ENCODE measurements at places on chromosomes 1 and 21. TPM values are rescaled to one million over a fixed set of nuclear protein-coding genes. Genes with fewer than 3 reads are reported as not detected.

- DNase-seq: no peak
Measured at GRCh38 chr1:17265162-17265561, 16.3 kb downstream of the PADI3 start.

DNA sequence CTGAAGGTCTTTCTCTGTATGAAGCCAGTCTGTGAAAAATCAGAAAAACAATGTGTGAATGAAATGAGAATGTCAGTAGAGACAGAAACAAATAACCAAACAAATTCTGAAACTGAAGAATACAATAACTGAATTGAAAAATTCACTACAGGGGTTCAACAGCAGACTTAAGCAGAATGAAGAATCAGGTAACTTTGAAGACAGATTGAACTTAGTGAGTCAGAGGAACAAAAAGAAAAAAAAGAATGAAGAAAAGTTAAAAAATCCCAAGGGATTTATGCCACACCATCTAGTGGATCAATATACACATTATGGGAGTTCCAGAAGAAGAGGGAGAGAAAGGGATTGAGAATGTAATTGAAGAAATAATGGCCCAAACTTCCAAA, 14.6 kb downstream of the ZNF691 start:
- DNase-seq: no peak

DNA sequence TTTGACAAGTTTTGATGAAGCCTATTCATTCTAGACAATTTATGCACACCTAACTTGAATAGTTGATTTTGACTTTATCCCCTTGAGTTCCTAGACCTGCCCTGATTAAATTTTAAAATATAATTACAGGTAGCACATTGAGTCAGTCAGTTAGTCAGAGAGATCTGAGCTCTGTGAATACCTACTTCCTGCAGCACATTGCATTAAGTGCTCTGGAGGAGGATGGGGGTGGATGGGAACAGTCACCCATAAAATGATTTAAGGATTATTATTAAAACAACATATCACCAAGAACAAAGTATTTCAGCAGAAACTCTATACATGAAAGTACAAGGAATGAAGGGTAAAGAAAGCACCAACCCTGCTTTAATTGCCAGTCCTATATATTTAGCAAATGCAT, 11.8 kb upstream of the RPF1 start:
- no peak for DNase-seq

Gene DCDC2B
- total RNA-seq: not detected
